Kasumi-1 (cell line): ENCODE measurements at places on chromosomes 1 and 21.
A peak's percentile ranks its signal among the peaks of the same experiment; 100 is the strongest.

DNA sequence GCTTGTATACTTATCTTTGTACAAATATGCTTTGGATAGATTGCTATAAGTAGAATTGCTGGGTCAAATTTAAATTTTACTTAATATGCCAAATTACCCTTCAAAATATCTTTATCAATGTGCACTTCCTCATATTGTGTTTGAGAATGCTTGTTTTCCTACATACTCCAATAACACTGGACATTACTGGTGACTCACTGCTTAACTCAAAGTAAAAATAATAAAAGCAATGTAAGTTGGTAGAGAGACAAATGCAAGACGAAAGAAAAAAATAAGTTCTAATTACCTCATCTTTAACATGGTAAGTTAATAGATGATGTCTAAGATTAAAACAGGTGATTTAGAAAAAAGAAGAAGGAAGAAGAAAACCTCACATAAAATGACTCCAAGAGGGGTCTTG, 7.9 kb upstream of the SH3GLB1 start:
- no peak for DNase-seq

GRCh38 chr1:42419126-42419821, 36.5 kb downstream of the ZMYND12 start:
- no peak for DNase-seq

GRCh38 chr1:63005812-63006211, 221.9 kb downstream of the ATG4C start:
- no peak for DNase-seq

DNA sequence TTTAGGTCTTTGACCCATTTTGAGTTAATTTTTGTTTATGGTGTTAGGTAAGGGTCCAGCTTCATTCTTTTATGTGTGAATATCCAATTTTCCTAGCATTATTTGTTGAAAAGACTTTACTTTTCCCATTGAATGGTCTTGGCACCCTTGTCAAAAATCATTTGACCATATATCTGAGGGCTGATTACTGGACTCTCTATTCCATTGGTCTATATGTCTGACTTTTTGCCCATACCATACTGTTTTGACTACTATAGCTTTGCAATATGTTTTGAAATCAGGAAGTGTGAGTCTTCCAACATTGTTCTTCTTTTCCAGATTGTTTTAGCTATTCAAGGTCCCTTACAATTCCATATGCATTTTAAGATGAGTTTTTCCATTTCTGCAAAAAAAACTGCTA, 11.4 kb upstream of the CCSAP start:
- no peak for DNase-seq

GRCh38 chr1:110746644-110747259, 72.0 kb upstream of the KCNA3 start:
- DNase-seq: peak; percentile 42

DNA sequence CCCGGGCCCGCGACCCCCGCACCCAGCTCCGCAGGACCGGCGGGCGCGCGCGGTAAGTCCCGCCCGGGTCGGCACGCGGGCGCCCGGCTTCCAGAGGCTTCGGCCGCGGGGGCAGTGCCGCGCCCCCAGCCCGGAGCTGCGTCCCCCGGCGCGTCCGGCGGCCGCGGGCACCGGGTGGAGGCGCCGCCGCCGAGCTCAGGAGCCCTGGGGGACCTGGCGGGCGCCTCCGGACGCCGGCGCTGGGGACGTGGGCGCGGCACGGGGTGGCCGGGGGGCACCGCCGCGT, 227 bp downstream of the NBL1 start:
- no peak for DNase-seq

GRCh38 chr1:18178111-18178510, 70.5 kb downstream of the IGSF21 start:
- no peak for DNase-seq

DNA sequence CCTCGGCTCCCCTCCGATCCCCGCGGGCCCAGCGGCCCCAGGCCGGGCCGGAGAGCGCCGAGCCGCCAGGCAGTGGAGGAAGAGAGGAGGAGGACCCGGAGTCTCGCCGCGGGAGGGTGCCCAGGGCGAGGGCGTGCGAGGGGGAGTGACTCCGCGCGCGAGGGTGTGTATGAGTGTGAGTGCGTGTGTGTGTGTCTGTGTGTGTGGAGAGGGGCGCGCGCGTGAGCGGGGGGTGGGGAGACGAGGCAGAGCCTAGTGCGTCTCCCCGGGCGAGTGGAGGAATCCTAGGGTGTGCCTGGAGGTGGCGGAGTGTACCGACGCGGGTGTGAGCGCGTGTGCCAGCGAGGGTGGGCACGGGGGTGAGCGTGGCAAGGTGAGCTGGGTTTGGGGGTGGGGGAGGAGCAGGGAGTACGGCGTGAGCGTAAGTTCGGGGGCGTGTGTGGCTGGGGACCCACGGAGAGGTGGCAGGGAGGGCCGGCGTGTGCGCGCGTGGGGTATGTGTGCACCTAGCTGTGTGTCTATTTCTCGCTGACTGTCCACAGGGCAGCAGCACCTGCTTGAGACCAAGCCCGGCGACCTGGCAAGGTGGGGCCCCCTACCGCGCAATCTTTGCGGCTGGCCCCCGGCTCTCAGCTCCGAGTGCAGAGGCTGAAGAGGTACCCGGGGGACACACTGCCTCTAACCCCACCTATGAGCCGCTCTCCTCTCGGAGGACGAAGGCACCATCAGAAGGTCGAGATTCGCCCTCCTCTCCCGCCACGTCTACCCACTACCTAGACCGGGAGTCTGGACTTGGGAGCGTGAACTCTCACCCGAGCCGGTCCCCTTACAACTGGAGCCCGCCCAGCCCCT, 784 bp upstream of the KCND3 start:
- DNase-seq: no peak

GRCh38 chr1:147169171-147169570, 3.1 kb downstream of the PRKAB2 start:
- no peak for DNase-seq

GRCh38 chr1:6097824-6098223, 52.1 kb downstream of the KCNAB2 start:
- DNase-seq: no peak

DNA sequence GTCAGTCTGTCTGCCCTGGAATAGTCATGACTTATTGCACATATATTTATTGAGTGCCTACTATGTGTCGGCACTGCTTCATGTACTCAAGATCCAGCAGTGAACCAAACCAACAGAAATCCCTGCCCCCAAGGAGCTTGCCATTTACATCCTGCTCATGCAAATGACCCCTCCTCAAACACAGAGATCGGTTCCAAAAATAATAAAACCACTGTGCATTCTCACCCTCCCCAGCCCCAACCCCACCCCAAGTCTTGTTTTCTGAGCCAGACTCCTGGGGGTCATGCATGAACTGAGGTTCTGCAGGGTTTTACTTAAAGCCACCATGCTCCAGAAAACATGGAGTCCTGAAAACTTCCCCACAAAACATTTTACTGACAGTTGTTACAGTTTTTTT, 61.9 kb downstream of the KIAA0040 start:
- no peak for DNase-seq

DNA sequence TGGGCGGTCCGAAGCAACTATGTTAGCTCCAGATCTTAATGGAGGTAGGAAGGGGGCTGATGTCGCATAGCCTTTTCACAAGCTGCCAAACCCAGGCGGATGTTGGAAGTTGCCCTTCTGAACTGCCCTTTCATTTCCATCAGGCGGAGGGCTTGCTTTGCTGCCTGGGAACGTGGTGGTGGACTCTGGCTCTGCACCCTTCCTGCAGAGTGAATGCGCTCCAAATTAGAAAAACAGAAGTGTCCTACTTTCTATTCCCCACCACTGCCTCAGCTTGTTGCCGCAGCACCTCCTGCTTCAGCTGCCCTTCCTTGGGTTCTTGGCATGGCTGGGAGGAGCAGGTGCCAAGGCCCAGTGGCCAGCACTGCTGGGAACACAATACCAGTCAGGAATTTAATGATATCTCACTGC, 60.6 kb downstream of the AK4 start:
- no peak for DNase-seq

- DNase-seq: peak; percentile 48
These were observed 20.6 kb upstream of the TBX15 start for GRCh38 chr1:119008483-119009311.

DNA sequence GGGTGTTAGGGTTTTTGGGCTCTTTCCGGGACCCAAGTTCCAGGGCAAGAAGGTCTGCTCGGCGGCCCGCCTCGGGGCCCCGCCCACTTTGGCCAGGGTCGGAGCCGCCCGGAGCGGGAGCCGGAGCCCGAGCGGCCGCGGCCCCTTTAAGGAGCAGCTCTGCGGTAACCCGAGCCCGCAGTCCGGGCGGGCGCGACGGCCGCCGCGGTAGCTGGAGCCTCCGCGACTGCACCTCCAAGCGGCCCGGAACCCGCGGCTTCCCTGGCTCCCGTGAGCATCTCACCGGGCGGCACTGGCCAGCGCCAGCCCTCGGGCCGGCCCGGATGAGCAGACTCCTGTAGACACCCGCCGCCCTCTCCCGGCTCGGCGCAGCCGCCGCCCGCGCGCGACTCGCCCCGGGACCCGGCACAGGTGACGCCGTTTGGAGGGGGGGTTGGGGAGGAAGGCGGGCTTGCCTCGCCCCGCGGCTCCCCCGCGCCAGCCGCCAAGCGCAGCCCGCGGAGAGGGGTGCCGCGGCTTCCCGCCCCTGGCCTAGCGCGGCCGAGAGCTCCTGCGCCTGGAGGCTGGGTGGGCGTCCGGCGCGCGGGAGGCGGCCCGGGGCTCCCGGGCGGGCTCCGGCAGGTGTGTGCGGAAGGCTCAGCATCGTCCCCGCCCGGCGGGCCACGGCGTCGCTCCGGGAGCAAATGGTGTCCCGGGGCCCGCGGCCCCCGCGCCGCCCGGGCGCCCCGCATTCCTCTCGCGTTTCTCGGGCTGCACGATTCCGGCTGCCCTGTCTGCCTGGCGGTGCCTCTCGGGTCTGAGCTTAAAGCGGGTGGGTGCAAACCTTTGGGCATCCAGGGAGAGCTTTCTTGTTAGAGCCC, at the start of gene TLCD4:
Gene TLCD4, plus strand, starts transcription at position 149 of the 860 bp plus-strand sequence. CDS start 26,547 bp downstream, outside the sequence.
- no peak for DNase-seq

- DNase-seq: no peak
These were observed 717 bp downstream of the B4GALT3 start for GRCh38 chr1:161176468-161177111.

DNA sequence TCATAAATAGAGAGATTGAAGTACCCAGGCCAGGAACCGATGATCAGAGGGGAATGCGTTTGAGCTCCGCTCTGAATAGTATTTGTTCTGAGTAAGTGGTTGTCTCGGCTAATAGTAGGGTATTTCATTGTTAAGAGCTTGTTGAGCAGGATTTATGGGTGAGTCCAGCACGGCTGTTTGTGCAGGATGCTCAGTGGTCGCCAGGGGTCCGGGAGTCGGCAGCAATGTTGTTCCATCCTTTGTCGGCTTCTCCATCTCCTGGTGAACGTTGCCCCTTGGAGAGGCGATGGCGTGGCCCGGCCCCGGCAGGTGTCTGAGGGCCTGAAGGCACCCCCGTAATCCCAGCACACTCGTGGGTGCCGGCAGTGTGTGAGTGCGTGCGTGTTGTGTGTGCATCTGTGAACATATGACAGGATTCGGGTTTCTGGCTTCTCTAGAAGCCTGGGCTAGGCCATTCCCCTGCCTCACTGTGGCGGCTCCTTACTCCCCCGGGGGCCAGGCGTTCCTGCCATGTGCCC, 160.8 kb upstream of the ARHGEF16 start:
- DNase-seq: no peak

DNA sequence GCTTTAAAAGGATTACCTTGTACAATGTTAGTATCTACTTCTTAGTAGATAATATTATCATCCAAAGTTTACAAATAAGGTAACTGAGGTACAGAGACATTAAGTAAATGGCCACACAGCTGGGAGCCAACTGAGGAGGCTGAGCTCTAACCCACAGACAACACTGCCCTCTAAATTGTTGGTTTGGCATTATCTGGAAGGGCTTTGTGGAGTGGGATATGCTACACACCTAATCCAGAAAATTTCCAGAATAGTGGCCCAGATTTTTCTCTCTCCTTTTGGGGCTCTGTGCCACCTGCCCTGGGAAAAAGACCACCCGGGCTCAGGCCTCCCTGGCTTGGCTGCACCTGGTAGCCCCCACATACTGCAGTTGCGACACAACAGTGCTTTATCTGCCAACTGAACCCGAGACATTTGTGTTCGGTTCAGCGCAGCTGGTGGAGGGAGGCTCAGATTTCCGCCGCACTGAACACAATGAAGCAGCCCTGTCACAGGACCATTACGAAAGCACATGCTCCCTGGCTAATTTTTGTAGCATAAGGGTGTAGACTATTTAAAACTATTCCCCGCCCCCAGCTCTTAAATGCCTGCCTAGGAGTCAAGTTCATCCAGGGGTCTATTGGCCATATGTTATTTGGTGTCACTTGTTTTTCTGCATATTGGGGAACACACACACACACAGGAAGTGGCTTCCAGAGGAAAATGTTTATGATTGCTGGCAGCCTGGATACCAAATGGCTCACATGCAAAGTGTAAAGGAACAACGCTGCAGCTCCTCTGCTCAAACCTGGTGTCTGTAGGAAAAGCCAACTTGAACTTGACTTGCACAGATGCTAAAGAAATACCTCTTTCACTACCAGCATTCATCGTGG, 92.3 kb upstream of the ESRRG start:
- DNase-seq: no peak

- DNase-seq: no peak
These were observed 10.1 kb upstream of the SERTAD4 start for GRCh38 chr1:210222340-210223006.

DNA sequence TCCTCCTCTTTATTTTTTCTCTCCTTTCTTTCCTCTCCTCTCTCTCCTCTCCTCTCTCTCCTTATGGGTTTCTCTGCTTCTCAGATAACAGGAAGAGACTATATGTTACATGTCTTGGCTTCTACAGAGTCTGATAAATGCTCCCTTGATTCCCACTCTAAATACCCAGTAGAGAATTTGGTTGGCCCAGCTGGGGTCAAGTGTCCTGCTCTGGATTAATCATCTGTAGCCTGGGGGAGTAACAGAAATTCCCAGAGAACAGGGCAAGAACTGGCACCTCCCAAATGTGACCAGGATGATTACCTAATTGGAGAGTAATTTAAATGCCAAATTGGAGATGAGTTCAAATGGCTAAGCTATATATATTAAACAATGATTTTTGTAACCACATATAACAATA, 146.1 kb upstream of the LMO4 start:
- DNase-seq: no peak

DNA sequence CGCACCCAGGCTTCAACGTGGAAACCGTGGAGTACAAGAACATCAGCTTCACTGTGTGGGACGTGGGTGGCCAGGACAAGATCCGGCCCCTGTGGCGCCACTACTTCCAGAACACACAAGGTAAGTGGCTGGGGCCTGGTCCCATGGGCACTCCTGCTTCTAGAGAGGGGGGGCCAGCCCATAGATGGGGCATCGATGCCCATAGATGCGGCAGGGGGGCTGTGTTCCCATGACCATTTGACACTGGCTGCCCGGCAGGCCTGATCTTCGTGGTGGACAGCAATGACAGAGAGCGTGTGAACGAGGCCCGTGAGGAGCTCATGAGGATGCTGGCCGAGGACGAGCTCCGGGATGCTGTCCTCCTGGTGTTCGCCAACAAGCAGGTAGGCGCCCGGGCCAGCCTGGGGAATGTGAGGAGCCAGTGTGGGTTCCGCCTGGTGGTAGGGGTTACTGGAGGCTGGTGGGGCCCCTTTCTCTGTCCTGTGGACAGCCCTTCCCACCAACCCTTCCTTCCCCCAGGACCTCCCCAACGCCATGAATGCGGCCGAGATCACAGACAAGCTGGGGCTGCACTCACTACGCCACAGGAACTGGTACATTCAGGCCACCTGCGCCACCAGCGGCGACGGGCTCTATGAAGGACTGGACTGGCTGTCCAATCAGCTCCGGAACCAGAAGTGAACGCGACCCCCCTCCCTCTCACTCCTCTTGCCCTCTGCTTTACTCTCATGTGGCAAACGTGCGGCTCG, 5.6 kb downstream of the C1orf35 start:
- no peak for DNase-seq

- DNase-seq: no peak
These were observed 254.1 kb downstream of the AJAP1 start for GRCh38 chr1:4908486-4908885.
